Stimulated activated CD8-positive, alpha-beta memory T cell treated with anti-CD3 and anti-CD28 coated beads, Interleukin-7, amount 100 ng/mL, for 1 hour (primary cell): ENCODE measurements at places on chromosomes 2 and 18.

GRCh38 chr2:149001496-149001895 is 37.0 kb upstream of the LYPD6B start:
- DNase-seq: no peak

GRCh38 chr2:226474131-226474530 is 325.5 kb downstream of the IRS1 start:
- no peak for DNase-seq

GRCh38 chr18:58502628-58503027 is 126.3 kb downstream of the ALPK2 start:
- DNase-seq: no peak

GRCh38 chr2:26725521-26725820 is 32.9 kb downstream of the KCNK3 start:
- no peak for DNase-seq

- no peak for DNase-seq
These were observed 203.2 kb downstream of the SH3RF3 start for GRCh38 chr2:109331896-109332848.

- no peak for DNase-seq
These were observed 133.3 kb upstream of the NOL4 start for GRCh38 chr18:34357944-34358580.

DNA sequence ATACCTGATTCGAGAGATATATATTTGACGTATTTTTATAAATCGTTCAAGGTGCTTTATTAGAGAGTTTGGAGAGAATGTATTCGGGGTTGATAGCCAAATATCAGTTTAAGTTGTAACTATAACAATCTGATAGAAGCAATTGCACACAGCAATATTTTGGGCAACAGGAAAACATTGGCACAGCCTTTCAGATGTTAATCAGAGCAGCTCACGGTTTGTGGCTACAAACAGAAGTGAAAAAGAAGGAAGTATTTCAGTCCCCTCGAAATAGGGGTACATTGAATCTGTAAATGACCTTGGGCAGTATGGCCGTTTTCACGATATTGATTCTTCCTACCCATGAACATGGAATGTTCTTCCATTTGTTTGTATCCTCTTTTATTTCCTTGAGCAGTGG is 20.6 kb downstream of the SERPINB10 start:
- no peak for DNase-seq

DNA sequence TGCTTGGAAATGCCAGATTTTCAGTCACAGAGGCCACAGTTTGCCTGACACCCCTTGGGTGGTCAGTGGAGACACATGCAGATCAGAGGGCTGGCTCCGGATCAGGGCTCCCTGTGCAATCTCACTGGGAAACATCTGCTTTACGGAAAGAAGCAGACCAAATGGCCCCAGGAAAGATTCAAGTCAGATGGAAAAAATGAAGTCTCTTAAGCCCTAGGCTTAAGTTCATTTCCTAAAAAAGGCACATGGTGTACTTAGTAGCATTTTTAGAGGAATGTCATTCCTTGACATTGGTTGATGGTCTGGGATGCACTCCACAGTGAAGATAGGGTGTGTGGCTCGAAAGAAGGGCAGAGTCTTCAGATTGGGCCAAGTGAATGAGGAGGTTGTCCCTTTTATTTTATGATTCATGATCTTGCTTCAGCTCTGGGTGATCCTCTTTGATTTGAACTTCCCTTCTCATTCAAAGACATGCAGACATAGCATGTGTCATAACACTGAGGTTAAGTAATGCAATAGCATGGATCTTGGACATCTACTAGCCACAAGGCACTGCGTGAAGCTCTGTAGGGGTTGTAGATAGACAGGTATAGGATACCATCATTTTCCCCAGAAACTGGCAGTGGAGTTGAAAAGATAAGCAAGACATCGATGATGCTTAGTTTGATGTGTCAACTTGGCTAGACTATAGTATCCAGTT is 56.5 kb downstream of the KCNE4 start:
- DNase-seq: no peak

DNA sequence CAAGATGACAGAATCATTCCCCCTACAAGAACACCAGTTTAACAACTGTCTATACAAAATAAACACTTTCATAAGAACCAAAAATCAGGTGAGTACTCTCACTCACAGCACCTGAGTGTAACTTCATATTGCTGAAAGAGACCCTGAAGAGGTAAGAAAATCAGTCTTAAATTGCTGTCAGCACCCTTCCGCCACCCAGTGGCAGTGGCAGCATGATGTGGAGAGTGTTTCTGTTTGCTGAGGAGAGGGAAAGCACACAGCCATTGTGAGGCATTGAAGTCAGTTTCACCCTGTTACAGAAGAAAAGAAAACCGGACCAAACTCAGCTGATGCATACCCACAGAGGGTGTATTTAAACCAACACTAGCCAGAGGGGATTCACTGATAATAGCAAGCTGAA is 1240.8 kb upstream of the CRIM1 start:
- DNase-seq: no peak

- DNase-seq: no peak
These were observed 34.7 kb upstream of the GPR17 start for GRCh38 chr2:127611076-127611925.

GRCh38 chr2:110903548-110903947 is 171.2 kb downstream of the ACOXL start:
- no peak for DNase-seq

- no peak for DNase-seq
These were observed 2.2 kb downstream of the KLHL29 start for GRCh38 chr2:23387221-23387550.

GRCh38 chr2:219446689-219447088 is 12.0 kb downstream of the SPEG start:
- no peak for DNase-seq

- DNase-seq: no peak
These were observed 300.4 kb upstream of the NT5C1B start for GRCh38 chr2:18889565-18890332.

GRCh38 chr2:181411105-181411849 is 45.9 kb upstream of the ITGA4 start:
- DNase-seq: no peak

GRCh38 chr2:105521616-105522015 is 122.8 kb upstream of the FHL2 start:
- DNase-seq: no peak

DNA sequence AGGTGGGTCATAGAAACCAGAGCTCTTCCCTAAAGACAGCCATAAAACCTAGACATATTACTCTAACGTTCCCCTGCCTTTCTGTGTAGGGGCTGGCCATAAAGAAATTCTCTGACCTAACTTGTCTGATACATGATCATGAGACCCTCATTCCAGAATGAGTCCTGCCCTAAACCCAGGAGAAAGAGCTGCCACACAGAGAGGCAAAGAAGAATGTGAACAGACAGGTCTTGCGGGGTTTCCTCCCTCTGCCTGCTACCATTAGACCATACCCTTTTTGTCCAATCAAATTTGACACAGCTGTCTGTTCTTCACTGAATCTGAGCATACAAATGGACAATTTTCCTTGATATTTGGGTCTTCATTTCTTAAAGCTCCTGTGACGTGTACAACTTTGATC is 198.8 kb upstream of the LHCGR start:
- no peak for DNase-seq

DNA sequence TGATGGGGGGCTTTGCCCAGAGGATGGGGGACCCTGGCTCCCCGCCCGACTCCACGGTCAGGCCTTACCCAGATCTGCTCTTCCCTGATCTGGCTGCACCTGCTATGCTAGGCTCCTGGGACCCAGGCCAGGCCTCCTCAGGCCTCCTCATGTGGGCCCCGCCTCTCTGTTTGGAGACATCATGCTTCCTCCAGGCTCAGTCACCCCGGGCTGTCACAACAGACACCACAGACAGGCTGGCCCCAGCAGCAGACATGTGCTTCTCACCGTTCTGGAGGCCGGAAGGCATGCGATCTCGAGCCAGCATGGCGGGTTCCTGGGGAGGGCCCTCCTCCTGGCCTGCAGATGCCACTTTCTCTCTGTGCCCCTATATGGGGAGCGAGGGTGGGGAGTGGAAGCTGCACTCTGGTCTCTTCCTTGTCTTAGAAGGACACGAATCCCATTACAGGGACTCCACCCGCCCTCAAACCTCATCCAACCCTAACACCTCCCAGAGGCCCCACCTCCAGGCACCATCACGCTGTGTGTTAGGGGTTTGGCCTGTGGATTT is 10.8 kb upstream of the NEU4 start:
- DNase-seq: no peak

GRCh38 chr2:74806920-74807319 is 27.0 kb upstream of the HK2 start:
- no peak for DNase-seq

GRCh38 chr2:185274718-185275484 is 463.7 kb upstream of the FSIP2 start:
- no peak for DNase-seq

GRCh38 chr2:134227666-134228065 is 26.2 kb upstream of the MGAT5 start:
- DNase-seq: no peak

DNA sequence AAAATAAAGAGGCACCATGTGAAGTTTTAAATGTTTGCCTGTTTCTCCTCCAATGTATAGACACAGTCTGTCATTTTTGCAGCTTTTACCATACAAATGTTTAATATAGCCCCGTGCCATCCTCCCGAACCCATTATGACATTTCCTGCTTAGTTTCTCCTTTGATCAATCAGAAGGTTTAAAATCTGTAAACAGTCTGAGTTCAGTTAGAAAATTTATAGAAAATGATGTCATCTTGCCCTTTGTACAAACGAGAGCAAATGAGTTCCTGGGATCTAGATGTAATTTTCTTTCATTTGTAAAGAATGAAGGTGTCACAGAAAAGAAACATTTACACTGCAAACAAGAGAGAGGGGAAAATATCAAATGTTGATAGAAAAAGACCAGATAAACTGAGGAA is 62.7 kb upstream of the NFU1 start:
- no peak for DNase-seq

DNA sequence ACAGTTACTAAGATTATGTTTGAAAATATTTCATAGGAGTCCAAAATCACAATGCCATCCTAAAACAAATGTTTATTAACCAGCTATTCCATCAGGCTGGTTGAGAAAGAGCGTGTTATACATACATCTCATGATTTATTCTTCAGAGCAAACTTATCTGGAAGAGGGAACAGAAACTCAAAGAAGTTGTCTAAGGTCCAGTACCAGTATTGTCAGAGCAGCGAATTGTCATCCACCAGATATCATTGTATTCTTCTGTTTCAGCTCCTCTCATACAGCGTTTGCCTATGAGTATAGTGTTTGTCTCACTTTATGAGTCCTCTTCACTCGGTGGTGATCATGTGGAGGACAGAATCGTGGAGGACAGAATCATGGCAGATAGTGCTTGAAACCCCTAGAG is 238.2 kb downstream of the OSR1 start:
- DNase-seq: no peak

GRCh38 chr18:35426786-35427185 is 49.6 kb upstream of the ZNF396 start:
- DNase-seq: no peak

DNA sequence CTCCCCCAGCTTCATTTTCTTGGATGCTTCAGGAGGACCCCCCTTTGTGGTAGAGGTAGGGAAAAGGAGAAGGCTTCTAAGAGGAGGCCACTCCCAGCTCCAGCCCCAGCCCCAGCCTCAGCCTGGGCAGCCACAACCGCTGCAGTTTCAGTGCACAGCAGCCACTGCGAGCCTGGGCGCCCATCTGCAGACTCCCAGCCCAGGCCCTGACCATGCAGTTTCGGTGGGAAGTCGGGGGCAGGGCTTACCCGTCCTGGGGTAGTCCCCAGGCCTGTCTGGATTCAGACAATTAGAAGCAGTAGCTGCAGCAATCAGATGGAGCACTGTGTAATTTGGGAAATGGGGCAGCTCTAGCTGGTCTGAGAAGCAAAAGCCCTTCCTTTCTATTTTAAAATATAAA is 28.6 kb downstream of the ITM2C start:
- no peak for DNase-seq

- no peak for DNase-seq
These were observed 205.7 kb downstream of the BCL11A start for GRCh38 chr2:60347781-60348180.

DNA sequence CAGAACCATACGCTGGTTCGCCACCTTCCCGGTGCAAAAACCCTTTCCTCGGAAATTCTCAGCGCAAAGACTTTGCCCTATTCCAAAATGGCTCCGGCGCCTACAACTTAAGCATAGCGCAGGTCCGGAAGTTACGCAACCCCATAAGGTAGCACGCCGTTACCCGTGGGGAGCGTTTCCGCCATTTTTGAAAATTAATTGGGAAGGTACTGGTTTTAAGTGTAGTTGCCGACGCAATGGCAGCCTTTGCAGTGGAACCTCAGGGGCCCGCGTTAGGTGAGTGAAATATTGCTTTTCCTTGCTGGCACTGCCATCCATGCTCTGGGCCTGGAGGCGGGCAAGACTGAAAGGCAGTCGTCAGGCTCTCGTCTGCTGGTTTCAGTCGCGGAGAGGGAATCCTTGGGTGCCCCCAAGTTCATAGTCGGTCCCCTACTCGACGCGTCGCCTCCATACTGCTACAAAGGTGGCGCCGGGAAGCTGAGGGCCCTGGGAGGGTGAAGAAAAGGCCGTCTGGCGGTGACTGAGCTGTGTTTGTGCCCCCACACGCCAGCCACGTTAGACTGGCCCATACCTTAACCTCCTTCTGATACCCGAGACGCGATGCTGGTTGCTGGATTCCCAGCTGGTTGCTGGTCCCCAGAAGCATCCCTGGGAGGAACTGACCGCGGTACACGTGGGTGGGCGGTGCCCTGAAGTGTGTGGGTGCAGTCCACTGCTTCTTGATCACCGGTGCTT is at the start of gene NUP35:
TSS of gene NUP35 (plus strand) at position 222 of the 735 bp plus-strand sequence. CDS start at position 237, 15 bp downstream.
- DNase-seq: peak; percentile 75

DNA sequence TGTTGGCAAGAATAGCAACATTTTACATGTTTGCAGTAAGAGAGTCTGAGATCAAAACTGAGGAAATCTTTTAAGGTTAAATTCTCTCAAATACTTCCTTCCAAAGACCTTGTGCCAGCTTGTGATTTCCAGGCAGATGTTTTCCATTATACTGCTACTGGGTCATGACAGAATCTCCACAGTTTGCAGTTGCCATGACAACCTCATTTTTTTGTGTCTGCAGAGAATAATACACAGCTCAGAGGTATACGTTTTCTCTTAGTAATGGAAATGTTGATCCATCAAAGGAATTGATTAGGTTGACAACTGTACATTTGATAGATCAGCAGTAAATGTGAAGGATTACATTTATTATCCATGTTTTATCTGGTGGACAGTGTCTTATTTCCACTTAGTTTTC is 29.1 kb upstream of the CSRNP3 start:
- no peak for DNase-seq

DNA sequence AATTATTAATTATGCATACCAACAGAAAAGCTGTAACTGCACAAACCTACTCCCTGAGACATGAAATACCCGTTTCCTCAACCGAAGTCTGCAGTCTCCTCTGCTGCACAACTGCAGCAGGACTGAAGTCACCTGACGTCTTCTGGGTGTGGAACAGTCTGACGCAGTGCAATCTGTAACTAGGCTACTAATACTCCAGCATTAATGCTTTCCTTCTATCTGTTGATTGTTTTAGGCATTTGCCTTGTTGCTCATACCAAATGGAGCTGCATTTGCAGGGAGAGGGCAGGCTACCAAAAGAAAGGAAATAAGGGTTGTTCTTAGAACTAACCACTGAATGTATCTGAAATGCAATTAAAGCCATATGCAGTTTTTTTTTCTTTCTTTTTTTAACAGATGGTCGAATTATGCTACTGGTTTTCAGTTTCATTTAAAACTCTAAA is 40.1 kb downstream of the RTN4 start:
- no peak for DNase-seq

GRCh38 chr2:5886462-5886861 is 194.3 kb downstream of the SOX11 start:
- DNase-seq: no peak

- DNase-seq: no peak
These were observed 426.4 kb upstream of the ID2 start for GRCh38 chr2:8255448-8255800.

GRCh38 chr18:14093307-14093915 is 38.8 kb downstream of the ZNF519 start:
- DNase-seq: no peak
